Peyer's patch (tissue), 4 donors: ENCODE measurements at places on chromosomes 1 and 21. TPM values are rescaled to one million over a fixed set of nuclear protein-coding genes. Genes with fewer than 3 reads are reported as not detected.

WDR64 gene
- total RNA-seq: not detected

KRTAP12-2 gene
- total RNA-seq: not detected

DCLRE1B gene
- 1.7 TPM for total RNA-seq

ECM1 gene
- total RNA-seq: 8.3 TPM

CDCA8 gene
- total RNA-seq: 4.1 TPM

PCP4 gene
- not detected for total RNA-seq

S100A7 gene
- total RNA-seq: not detected

IRF6 gene
- total RNA-seq: 9.9 TPM

S100A9 gene
- total RNA-seq: 96.6 TPM

OR10J1 gene
- total RNA-seq: not detected

SYTL1 gene
- total RNA-seq: 9.0 TPM

WNT9A gene
- total RNA-seq: 3.5 TPM

LRRIQ3 gene
- 0.54 TPM for total RNA-seq

AKR7A3 gene
- 484 TPM for total RNA-seq

PARS2 gene
- total RNA-seq: 5.1 TPM

MKNK1 gene
- 96.0 TPM for total RNA-seq

AADACL3 gene
- not detected for total RNA-seq

CLEC20A gene
- not detected for total RNA-seq

PSRC1 gene
- 3.5 TPM for total RNA-seq
